Thoracic aorta (tissue), 2 donors: ENCODE measurements at places on chromosomes 2 and 18. TPM values are rescaled to one million over a fixed set of nuclear protein-coding genes. Genes with fewer than 3 reads are reported as not detected.

DNA sequence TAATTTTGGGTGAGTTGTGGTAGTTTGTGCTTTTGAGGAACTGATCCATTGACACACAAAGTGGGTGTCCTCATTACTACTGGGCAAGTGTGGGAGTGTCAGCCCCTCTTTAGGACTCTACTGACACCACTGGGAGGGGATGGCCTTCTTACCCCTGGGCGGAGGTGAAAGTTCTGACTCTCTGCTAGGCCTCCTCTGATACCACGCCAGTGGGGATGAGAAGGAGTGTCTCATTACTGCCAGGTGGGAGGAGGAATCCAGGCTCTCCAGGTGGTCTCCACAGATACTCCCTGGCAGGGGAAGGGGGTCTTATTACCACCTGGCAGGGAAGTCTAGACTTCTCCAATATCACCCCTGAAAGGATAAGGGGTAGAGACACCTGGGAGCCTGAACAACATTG is 9.1 kb downstream of the LCLAT1 start:
- no peaks in the 10 kb centered on the region for H3K27me3 ChIP-seq
- H3K4me3 ChIP-seq = no peak overlapping the region
- H3K27ac ChIP-seq = no peak overlapping the region

- H3K4me1 ChIP-seq = no peaks in the 10 kb centered on the region
- no peak overlapping the region for H3K27ac ChIP-seq
Measured at GRCh38 chr2:171592036-171592555, 69.8 kb downstream of the CYBRD1 start.

DNA sequence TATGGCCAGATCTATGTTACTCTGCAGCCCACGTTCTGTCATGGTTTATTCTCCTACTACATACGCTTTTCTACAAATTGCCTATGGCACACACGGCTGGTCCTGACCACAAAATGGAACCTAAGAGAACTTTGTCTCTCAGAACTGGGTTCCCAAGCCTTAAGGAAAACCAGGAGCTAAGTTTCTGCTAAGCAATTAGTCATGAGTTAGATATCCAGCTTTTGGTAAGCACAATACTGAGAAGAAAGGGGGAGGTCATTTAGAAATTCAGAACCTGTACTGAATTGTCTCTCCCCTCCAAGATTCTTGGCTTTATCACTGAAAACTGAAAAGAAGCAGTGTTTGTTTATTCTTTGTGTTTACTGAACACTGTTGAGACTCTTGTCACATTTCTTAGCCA is 283.5 kb upstream of the TANK start:
- no peak for DNase-seq
- no peak overlapping the region for H3K27ac ChIP-seq
- no peaks in the 10 kb centered on the region for H3K36me3 ChIP-seq
- no peaks in the 10 kb centered on the region for H3K4me1 ChIP-seq

DNA sequence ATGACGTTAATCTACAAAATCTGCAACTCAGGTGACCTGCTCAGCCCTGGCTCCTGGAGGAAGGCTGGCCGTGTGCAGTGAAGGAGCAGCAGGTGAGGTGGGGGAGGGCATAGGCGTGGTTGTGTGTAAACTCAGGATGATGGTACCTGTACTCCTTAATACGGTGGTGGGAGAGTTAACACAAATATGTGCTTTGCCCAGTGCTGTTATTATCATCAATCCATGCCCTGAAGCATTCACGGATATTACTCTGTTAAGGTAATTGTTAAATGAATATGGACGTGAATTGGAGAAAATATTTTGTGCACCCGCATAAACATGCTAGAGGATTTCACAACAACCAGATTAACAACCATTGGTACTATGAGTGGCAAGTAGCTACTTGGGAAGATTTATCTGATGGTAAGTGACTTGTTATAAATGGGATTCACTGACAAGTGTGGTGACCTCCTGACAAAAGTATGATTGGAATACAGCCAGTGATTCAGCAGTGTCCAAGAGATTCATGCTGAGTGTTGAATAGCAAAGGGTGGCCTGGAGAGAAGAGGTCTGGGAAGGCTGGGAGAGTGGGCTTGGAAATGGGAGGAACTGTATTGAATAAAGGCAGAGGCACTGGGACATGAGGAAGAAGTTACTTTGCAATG is 194.1 kb downstream of the TPGS2 start:
- peaks cover 5% of the 10 kb centered on the region for H3K4me1 ChIP-seq
- no peak for DNase-seq
- H3K4me3 ChIP-seq = no peak overlapping the region
- no peaks in the 10 kb centered on the region for H3K36me3 ChIP-seq
- H3K27me3 ChIP-seq = no peaks in the 10 kb centered on the region
- H3K27ac ChIP-seq = no peak overlapping the region

The SSB gene
- total RNA-seq = 65.9 TPM
